ENCODE measurements at places on chromosomes 2 and 18. TPM values are rescaled to one million over a fixed set of nuclear protein-coding genes. Genes with fewer than 3 reads are reported as not detected.

- no peak for DNase-seq
Measured at GRCh38 chr2:10377052-10377746, 70.9 kb downstream of the ODC1 start.

DNA sequence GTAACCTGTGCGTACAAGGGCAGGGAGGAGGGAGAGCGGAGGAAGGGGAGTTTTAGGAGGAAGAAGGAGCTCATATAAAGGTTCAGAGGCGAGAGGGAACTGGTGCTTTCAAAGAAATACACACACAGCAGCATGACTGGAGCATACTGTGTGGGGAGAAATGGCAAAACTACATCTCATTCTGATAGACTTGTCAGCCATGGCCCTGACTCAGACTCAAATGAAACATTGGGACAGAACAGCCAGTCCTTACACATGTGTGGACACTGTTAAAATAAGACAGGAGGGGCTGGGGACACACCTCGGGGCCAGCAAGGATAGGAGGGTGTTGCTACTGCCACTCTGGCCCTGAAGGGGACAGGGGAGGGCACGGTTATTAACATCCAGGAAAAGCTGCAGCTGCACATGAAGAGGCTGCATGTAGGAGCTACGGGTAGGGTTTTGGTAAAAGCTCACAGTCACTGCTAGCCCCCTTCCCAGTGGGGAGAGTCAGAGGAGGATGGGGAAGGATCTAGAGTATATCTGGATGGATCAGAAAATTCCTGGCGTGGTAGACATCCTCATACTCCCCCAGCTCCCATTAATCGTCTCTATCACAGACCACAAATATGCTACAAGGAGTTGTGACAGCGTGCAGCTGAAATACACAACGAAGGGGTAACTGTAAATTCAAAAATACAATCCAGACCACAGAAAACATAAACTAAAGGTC, 110.5 kb downstream of the GATA6 start:
- DNase-seq, result no peak

GRCh38 chr18:68791801-68792200, 6.1 kb upstream of the CCDC102B start:
- no peak for DNase-seq

PTPRN gene
- total RNA-seq, result 0.71 TPM

- DNase-seq, result no peak
Measured at GRCh38 chr18:2981212-2981728, 31.7 kb downstream of the LPIN2 start.

DNA sequence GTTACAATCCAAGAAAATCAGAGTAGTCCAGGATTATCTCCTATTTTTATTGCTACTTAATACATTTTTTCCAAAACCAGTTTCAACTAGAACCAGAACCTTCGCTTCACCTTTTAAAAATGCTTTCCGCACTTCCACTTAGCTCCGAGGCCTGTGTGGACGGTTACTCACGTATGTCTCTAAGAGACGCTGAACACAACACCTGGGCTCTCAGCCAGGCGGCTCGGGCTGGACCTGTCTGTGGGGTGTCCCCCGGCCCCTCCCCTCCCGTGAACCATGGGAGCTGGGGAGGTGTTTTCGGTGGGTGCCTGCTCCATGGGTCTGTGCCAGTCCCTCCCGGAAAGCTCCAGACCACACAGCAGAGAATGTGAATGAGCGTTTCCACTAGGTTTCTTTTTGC, 223.8 kb downstream of the GLI2 start:
- DNase-seq, result no peak

SLC9A4 gene
- not detected for total RNA-seq

DNA sequence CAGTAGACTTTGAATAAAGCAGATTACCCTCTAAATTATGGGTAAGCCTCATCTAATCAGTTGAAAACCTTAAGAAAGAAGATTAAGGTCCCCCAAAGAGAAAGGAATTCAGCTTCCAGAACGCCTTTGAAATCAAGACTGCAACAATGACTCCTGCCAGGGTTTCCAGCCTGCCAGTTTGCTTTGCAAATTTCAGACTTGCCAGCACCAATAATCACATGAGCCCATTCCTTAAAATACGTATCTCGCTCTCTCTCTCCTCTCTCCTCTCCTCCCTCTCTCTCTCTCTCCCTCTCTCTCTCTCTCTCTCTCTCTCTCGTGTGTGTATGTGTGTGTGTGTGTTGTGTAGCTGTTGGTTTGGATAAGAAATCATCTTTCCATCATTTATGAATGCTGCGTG, 184.2 kb downstream of the PDE1A start:
- DNase-seq, result peak; percentile 65

PHLPP1 gene
- total RNA-seq, result 5.8 TPM

DNA sequence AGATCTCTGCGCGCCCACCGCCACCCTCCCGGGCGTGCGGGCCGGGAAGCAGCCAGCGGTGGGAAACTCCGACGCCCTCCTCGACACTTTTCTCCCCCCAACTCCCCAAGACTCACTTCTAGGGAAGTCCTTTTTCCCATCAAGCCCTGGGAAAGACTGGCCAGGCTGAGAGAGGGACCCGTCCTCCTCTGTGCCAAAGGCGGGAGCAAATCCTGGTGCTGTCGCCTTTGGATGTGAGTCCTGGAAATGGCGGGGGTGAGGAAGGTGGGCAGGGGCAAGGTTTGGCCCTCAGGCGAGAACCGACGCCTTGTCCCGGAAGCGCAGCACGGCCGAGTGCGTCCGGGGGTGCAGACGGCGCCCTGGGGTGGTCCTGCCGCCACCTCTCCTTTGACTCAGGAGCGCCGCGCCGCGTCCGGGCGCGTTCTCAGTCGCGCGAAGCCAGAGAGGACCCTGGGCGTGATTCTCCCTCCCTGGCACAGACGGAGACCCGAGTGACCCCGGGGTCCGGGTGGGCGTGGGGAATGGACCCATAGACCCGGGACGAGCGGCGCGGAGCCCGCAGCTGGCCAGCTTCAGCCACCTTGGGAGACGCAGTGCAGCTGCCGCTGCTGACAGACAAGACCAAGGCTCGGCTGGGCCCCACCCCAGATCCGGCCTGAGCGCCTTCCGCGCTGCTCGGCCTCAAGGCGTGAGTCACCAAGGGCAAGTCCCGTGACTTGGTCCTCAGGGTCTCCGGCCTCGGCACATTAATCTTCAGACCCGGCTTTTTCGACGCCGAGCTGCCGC, 3.5 kb upstream of the LBX2 start:
- DNase-seq, result no peak

DNA sequence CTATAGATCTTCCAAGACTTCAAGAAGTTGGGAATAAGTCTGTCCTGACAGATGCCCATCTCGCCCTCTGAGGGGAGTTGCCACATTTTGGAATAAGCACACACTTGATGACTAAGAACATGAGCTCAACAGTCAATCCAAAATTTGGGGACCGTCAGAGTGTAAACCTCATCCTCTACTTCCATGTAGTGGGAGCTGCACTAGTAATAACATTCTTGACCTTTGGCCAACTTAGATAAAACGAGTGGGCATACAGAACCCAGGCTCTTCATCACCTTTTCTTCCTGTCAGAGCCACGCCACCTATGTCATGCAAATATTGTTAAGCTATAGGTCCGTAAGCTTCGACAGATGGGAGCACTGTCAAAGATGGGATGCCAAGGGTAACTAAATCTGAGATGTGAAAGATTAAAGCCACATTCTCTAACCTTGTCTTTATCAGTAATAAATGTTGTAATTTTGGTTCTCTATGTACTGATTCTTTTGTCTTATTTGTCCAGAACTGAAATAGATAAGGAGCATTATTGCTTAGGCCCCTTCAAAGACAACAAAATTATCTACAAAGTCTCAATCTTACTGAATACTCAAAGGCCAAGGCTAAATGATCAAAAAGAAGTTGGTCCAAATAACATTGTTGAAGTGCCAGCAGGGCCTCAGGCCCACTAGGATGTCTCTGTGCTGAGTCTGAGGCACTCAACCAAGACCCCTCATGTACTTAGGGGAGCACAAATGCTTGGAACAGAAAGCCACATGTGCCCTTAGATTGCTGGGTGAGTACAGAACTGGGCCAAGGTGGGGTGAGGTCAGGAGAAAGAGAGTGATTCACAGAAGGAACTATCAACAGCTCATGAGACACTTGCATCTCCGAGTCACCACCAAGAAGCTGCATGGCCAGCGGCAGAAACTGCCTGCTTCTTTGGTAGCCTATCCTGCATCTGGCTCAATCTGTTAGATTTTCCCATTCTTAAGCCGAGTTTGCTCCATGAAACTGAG, 15.0 kb downstream of the CDH2 start:
- no peak for DNase-seq

- no peak for DNase-seq
Measured at GRCh38 chr2:14123436-14124103, 508.9 kb upstream of the LRATD1 start.

- DNase-seq, result no peak
Measured at GRCh38 chr18:31402026-31402373, 25.4 kb downstream of the DSG4 start.

- no peak for DNase-seq
Measured at GRCh38 chr18:33470216-33470615, 29.7 kb upstream of the CCDC178 start.

- no peak for DNase-seq
Measured at GRCh38 chr18:26511339-26512071, 36.8 kb downstream of the KCTD1 start.

XRCC5 gene
- 292 TPM for total RNA-seq

DNAJC5G gene
- not detected for total RNA-seq

STRN gene
- total RNA-seq, result 3.8 TPM

KCNIP3 gene
- not detected for total RNA-seq

DNA sequence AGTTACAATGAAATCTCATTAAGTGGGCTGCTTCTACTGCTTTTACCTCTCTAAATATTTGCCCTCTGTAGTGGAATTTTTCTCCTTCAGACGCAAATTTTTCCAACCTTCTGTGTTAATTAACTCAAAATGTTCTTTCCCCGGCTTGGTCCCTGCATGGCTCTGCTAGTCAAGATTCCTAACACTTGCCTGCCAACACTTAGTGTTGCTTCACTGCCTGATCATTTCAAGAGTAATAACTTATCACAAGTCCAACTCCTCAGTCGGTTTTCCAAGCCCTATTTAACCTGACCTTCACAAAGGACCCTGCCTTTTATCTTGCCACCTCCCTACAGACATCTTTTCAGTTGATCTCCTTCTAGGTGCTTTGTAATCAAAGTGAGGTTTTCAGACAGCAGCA, 142.7 kb downstream of the HRH4 start:
- peak; percentile 45 for DNase-seq

REG1B gene
- not detected for total RNA-seq

IL18R1 gene
- total RNA-seq, result not detected

CYP26B1 gene
- total RNA-seq, result not detected

DNA sequence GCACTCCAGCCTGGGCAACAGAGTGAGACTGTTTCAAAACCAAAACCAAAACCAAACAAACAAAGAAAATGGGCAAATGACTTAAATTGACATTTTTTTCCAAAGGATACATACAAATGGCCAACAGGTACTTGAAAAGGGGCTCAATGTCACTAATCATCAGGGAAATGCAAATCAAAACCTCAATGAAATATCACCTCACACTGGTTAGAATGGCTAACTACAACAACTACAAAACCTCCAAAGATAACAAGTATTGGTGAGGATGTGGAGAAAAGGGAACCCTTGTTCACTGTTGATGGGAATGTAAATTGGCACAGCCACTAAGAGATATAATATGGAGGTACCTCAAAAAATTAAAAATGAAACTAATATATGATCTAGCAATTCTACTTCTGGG, 213.2 kb upstream of the HS6ST1 start:
- no peak for DNase-seq

CREB1 gene
- 42.5 TPM for total RNA-seq

- no peak for DNase-seq
Measured at GRCh38 chr2:240947607-240948006, 41.5 kb downstream of the CROCC2 start.

- DNase-seq, result no peak
Measured at GRCh38 chr18:32548688-32549087, 78.0 kb upstream of the GAREM1 start.

- no peak for DNase-seq
Measured at GRCh38 chr2:54226260-54226659, 29.8 kb downstream of the TSPYL6 start.

DNA sequence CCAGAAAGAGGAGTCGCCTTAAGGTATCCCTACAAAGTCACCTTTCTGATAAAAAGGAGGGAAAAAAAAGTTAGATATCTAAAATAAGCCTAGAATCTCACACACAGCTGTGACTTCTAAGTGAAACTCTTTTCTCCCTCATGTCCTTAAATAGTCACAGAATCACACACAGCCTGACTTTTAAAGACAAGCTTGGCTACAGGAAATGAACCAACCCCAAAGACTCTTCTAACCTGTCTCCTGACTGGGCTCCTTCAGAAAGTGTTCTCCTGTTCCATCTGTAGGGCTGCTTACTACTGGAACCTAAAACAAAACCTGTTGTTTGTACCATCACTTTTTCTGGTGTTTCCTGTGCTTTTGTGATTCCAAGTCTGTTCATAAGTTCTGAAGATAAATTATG, 62.7 kb upstream of the NRP2 start:
- DNase-seq, result no peak

DNA sequence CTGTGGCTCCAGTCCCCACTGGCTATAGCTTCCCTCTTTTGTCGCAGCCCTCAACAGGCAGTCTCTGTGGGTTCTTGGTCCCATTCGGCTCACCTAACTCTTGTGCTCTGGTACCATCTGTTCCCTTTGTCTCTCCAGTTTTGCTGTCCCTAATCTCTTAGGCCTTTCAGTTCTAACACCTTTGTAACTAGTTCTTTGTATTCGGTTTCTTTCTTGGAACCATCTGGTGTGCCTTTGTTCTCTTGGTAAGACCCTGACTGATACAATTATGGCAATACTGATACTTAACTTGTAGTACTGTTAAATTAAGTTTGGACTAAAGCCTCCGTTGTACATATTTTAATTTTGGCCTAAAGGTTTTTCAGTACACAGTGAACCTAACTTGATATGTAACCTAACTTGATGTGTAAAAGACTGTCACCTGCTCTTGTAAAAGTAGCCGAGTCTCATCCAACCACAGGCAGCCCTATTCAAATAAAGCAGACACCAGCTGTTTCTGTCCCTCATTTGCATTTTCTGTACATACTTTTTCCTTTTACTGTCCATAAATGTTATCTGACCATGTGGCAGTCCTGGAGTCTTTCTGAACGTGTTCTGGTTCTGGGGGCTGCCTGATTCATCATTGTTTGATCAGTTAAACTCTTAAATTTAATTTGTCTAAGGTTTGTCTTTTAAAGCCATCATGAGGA, 4.8 kb upstream of the MRPL44 start:
- DNase-seq, result no peak

DNA sequence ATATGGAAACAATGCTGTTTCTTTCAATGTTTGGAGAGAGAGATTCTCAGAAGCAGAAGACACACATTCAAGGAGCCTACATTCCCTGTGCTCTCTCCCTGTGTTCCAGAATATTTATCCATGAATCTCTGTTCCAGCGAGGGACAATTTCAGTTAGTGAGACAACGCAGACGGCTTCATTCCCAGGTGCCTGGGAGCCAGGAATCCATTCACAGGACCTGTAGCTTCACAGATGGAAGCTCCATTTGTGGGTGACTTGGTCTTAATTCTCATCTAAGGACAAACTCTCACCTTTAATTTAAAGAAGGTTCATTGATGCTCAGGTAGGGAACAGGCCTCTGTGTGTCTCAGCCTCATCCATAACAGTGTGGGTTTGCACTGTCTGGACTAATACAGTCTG, 1156.6 kb downstream of the RPIA start:
- no peak for DNase-seq

- DNase-seq, result no peak
Measured at GRCh38 chr2:189613077-189613636, 32.6 kb upstream of the SLC40A1 start.

All from G401 (cell line).